ENCODE measurements at places on chromosomes 11 and 22. TPM values are rescaled to one million over a fixed set of nuclear protein-coding genes. Genes with fewer than 3 reads are reported as not detected.

CHRDL2 gene
- total RNA-seq = not detected

SLC22A9 gene
- total RNA-seq = not detected

NEFH gene
- total RNA-seq = 9.0 TPM

XKR3 gene
- not detected for total RNA-seq

CCDC116 gene
- total RNA-seq = 0.59 TPM

GRIK4 gene
- 0.21 TPM for total RNA-seq

USP2 gene
- total RNA-seq = 0.28 TPM

SPDYC gene
- total RNA-seq = not detected

PATE4 gene
- not detected for total RNA-seq

DLG2 gene
- 2.1 TPM for total RNA-seq

MMP8 gene
- not detected for total RNA-seq

CLDN5 gene
- not detected for total RNA-seq
